ENCODE measurements at places on chromosomes 3 and 15.

DNA sequence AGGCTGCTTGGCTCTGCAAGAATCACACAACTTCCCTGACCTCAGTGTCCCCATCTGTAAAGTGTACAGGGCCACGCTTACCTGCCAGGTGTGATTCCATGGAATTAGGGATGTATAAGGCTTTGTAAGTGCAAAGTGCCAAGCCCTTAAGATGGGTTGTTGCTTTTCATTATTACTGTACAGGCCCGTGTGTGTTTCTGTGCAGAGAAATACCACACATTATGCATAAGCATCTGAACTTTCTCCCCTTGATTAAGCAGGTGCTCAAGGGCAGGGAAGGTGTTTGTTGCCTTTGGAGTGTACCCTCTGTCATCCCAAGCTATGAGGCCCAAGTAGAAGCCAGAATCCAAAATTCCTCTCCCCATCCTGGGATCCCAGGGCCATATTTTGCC is 13.6 kb upstream of the HRH1 start:
- no peak for DNase-seq
- no peaks in the 10 kb centered on the region for H3K36me3 ChIP-seq
- H3K4me1 ChIP-seq, result peaks cover 9% of the 10 kb centered on the region
- H3K27ac ChIP-seq, result no peak overlapping the region
- H3K27me3 ChIP-seq, result no peaks in the 10 kb centered on the region
- no peak overlapping the region for H3K4me3 ChIP-seq

GRCh38 chr15:42133886-42134502 is 22.4 kb downstream of the PLA2G4F start:
- H3K27ac ChIP-seq, result no peak overlapping the region
- H3K27me3 ChIP-seq, result no peaks in the 10 kb centered on the region
- no peak overlapping the region for H3K4me3 ChIP-seq
- DNase-seq, result no peak

DNA sequence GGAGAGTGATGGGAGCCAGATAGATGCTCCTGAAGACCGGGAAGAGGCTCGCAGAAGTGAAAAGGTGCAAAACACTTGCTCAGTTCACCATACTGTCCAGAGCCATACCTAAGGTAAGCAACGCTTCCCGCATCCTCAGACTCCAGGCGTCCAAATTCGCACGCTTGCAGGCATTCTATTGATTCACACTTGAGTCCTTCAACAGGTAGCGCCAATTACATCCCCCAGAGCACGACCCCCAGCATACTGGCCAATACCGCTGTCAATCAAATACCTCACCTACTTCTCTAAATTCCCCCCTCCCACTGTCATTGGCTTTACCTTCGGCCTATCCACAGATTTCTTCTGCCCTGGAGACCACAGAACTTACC is 361 bp upstream of the STXBP5L start:
- no peak overlapping the region for H3K4me3 ChIP-seq
- no peak for DNase-seq
- H3K4me1 ChIP-seq, result peaks cover 10% of the 10 kb centered on the region
- H3K36me3 ChIP-seq, result no peaks in the 10 kb centered on the region

DNA sequence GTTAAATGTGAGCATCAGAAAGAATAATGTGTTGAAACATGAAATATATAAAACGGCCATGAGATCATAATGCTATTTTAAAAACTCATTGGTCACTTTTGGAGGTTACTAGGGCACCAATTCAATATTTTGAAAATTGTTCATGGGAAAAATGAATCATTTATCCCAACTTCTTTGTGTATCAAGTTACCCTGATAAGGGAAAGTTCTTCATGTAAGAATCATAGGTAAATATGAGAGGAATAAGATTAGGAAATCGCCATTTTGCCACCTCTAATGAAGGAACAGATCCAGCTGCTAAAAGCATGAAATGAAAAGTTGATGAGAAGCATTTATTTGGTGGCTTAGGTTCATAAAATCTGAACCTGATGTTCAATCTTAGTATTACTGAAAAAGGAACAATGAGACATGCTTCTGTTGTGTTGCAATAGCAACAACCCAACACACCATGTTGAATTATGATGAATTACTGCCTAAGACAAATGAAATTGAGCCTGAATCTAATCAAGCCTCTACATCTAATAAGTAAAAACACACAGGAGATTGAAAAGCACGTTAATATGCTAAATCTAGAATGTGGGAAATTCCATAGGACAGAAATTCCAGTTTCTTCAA is 32.5 kb downstream of the ABHD5 start:
- DNase-seq, result no peak
- no peaks in the 10 kb centered on the region for H3K27me3 ChIP-seq
- peaks cover 16% of the 10 kb centered on the region for H3K36me3 ChIP-seq

- no peak overlapping the region for H3K27ac ChIP-seq
- H3K36me3 ChIP-seq, result no peaks in the 10 kb centered on the region
- H3K4me3 ChIP-seq, result no peak overlapping the region
Observed at GRCh38 chr3:100198579-100199269, 62.1 kb upstream of the TBC1D23 start.

DNA sequence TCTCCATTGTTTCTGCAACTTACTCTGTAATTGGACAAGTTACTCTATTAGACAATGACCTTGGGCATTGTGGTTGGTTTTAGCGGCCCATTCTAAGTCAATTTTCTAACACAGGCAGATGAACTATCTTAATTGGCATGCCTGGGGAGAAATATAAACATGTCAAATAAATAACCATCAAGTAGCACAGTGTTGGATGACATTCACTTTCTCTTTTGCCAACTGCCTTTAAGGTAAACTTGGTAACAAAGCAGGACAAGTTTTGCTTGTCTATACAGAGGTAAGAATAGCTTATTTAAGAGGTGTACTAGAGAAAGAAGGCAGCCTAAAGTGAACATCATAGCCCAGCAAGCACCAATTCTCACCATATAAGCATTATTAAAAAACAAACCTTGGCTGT is 599.6 kb downstream of the GBE1 start:
- no peaks in the 10 kb centered on the region for H3K36me3 ChIP-seq
- no peak overlapping the region for H3K4me3 ChIP-seq
- no peak overlapping the region for H3K27ac ChIP-seq
- no peak for DNase-seq

- H3K27me3 ChIP-seq, result no peaks in the 10 kb centered on the region
- no peaks in the 10 kb centered on the region for H3K36me3 ChIP-seq
- H3K4me3 ChIP-seq, result no peak overlapping the region
- H3K27ac ChIP-seq, result no peak overlapping the region
Observed at GRCh38 chr15:80433836-80434235, 29.7 kb downstream of the ARNT2 start.

- H3K4me1 ChIP-seq, result no peaks in the 10 kb centered on the region
- no peak for DNase-seq
- no peak overlapping the region for H3K4me3 ChIP-seq
- no peak overlapping the region for H3K27ac ChIP-seq
- no peaks in the 10 kb centered on the region for H3K36me3 ChIP-seq
Observed at GRCh38 chr3:50267280-50267913, 1.6 kb upstream of the SEMA3B start.

DNA sequence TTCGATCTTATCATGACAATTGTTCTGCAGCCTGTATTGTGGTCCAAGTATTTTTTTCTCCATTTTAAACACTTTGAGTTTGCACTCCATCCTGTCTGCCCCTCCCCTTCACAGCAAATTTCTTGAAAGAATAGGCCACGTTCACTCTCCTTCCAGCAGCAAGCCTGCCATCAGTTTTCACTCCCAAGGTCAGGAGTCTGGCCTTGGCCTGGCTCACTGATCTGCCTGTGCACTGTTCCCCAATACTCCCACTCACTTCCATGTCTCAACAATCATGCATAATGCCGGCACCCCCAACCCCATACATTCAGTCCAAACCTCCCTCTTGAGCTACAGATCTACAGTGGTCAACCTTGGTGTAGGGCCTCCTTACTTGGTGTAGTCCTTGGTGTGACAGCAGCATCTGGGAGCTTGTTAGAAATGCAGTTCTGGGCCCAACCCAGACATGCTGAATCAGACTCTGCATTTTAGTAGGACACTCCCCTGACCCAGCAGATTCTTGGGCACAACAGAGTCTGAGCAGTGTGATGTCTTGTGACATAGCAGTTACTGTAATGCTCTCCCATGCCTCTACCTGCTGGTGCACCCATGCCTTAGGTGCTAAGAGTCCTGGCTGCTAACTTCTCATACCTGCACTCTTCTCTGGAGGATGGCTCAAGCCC is 58.3 kb upstream of the XCR1 start:
- H3K4me1 ChIP-seq, result peaks cover 25% of the 10 kb centered on the region
- no peak overlapping the region for H3K27ac ChIP-seq
- DNase-seq, result no peak
- H3K4me3 ChIP-seq, result no peak overlapping the region

- H3K27me3 ChIP-seq, result no peaks in the 10 kb centered on the region
- peak; percentile 26 for DNase-seq
- no peak overlapping the region for H3K27ac ChIP-seq
- no peak overlapping the region for H3K4me3 ChIP-seq
Observed at GRCh38 chr3:27628026-27628750, 93.9 kb downstream of the EOMES start.

GRCh38 chr15:28086175-28086703 is 12.9 kb downstream of the OCA2 start:
- H3K27me3 ChIP-seq, result no peaks in the 10 kb centered on the region
- H3K36me3 ChIP-seq, result no peaks in the 10 kb centered on the region
- peak; percentile 39 for DNase-seq
- H3K4me1 ChIP-seq, result no peaks in the 10 kb centered on the region
- H3K27ac ChIP-seq, result no peak overlapping the region

DNA sequence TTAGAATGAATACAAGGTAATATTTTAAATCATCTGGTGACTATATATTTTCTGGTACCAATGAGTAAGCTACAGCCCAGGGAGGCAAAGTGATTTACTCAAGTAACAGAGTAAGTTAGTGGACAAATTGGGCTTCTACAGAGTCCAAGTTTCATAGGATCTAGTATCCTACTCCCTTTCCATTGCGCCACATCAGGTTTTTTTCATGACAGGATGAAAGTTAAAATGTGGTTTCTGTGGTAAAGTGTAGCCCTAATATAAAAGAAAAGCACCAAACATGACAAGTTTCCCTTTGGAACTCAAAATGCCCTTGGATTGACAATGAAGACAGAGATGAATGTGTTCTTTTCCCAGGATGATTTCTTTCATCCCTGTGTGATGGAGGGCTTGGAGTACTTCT is 350.8 kb upstream of the ZNF385D start:
- no peak overlapping the region for H3K27ac ChIP-seq
- no peaks in the 10 kb centered on the region for H3K27me3 ChIP-seq
- no peaks in the 10 kb centered on the region for H3K36me3 ChIP-seq
- DNase-seq, result no peak
- no peaks in the 10 kb centered on the region for H3K4me1 ChIP-seq
- H3K4me3 ChIP-seq, result no peak overlapping the region

DNA sequence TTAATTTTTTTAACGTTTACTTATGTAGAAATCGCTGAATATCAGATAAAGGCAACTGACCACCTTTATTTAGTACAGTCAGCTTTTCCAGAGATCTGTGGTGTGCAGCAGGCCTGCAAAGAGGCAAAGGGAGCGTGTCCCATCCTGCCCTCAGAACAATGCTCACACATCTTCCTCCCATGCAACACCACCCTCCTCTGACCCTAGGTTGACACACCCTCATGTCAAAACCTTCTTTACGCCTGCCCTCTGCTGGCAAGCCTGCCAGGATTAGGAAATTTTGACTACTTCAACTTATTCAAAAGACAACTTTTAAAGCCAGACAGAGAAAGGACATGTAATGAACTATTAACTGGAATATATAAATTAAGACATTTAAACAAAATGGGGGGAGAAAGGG is 513.7 kb downstream of the FOXP1 start:
- H3K27ac ChIP-seq, result no peak overlapping the region
- H3K27me3 ChIP-seq, result no peaks in the 10 kb centered on the region
- H3K36me3 ChIP-seq, result no peaks in the 10 kb centered on the region
- peaks cover 51% of the 10 kb centered on the region for H3K4me1 ChIP-seq
- no peak overlapping the region for H3K4me3 ChIP-seq

GRCh38 chr3:77040926-77041722 is 1.2 kb downstream of the ROBO2 start:
- H3K27me3 ChIP-seq, result peaks cover 10% of the 10 kb centered on the region
- no peak overlapping the region for H3K4me3 ChIP-seq
- no peaks in the 10 kb centered on the region for H3K4me1 ChIP-seq
- H3K36me3 ChIP-seq, result no peaks in the 10 kb centered on the region
- H3K27ac ChIP-seq, result no peak overlapping the region

DNA sequence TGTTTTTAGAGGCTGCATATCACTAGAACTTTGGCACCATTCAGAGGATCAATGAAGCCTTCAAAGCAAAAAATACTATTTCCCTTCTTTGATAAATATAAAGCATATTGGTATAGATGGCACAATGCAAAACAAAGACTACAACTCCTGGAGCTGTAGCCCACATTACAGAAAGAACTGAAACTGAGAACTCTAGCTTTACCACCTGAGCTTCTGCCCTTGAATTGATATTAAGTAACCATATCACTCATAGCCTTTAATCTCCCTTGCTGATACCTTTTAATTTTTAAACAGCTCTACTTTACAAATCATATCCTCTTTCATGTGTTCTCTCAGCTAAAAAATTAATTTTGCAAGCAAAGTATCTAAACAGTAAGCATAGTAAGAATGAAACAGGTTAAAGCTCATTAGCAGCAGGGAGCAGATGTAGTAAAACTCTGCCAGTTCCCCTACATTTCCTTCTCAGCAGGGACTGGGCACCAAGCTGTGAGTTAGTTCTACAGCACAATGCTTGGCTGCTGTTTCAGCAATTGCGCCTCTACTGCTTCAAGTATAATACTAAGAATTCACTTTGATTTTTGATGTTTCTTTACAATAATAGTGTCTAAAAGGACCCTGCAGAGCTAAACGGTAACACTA is 97.9 kb upstream of the NANOGP8 start:
- H3K4me3 ChIP-seq, result no peak overlapping the region
- no peak overlapping the region for H3K27ac ChIP-seq

DNA sequence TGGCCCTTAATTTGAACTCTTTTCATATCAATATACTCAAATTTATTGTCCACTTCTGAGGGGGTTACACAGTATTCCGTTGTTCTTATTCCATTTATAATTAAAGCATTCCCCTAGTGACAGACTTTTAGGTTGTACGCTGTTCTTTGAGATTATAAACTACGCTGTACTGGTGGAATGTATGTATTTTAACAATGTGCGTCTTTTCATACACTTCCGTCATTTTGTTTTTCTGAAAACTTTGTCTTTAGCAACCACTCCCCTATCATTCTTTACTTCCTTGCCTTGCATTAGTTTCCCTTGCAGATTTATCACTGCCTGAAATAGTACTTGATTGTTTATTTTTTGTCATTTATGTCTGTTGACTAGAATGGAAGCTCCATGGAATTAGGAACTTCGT is 137.0 kb downstream of the THRB start:
- no peaks in the 10 kb centered on the region for H3K4me1 ChIP-seq
- H3K36me3 ChIP-seq, result no peaks in the 10 kb centered on the region
- H3K27me3 ChIP-seq, result no peaks in the 10 kb centered on the region
- DNase-seq, result no peak
- H3K4me3 ChIP-seq, result no peak overlapping the region

- H3K4me1 ChIP-seq, result peaks cover 16% of the 10 kb centered on the region
- H3K27me3 ChIP-seq, result no peaks in the 10 kb centered on the region
- H3K36me3 ChIP-seq, result no peaks in the 10 kb centered on the region
- DNase-seq, result peak; percentile 98
Observed at GRCh38 chr15:65792138-65792987, at the start of gene DENND4A. Gene DENND4A, minus strand, starts transcription at chr15:65792293. Its CDS starts 35,843 bp downstream, at chr15:65756450.
